DND-41 (cell line): ENCODE measurements at places on chromosomes 1 and 21.
A peak's percentile ranks its signal among the peaks of the same experiment; 100 is the strongest.

DNA sequence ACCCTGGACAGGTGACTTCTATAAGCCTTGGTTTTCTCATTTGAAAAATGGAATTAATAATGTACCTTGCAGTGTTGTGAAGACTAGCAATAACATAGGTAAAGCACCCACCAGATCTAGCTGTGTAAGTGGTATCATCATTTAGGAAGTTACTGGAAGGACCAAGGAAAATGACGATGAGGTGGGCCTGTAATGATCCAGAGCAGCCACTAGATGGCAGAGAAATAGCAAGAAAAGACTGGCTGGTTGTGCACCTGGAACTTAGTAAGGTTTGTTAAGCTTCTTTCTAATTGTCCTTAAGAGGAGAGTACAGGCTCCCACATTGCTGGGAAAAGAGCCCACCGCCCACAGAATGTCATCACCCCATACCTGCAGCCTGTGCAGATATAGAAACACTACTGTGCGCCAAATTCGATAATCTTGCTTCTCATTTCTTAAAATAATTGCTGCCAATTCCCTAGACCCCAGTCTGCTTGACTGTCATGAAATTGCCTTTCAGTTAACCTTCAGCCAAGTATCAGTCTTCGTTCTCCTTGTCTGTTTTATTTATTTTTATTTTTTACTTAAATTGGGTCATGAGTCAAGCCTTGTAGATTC lies 37.2 kb downstream of the WNT4 start:
- DNase-seq: peak; percentile 33

- no peak for DNase-seq
Measured at GRCh38 chr1:164054331-164054730, 504.7 kb upstream of the PBX1 start.

DNA sequence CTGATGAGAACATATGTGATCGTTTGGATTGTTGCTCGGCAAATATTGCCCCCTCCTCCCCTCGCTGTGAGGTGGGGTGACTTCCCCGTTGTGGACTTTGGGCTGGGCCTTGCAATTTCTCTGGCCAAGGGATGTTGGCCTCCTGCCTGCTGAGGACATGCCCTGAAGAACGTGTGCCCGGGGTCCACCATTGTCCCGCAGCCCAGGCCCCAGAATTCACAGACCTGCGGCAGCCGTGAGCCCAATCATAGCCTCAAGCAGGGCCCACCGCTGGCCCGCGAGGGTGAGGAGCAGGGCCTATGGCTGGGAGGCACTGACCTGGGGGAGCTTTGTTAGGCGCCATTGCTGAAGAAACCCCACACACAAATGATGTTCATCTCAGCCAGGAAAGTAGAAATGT lies 58.3 kb upstream of the ACTRT2 start:
- no peak for DNase-seq

DNA sequence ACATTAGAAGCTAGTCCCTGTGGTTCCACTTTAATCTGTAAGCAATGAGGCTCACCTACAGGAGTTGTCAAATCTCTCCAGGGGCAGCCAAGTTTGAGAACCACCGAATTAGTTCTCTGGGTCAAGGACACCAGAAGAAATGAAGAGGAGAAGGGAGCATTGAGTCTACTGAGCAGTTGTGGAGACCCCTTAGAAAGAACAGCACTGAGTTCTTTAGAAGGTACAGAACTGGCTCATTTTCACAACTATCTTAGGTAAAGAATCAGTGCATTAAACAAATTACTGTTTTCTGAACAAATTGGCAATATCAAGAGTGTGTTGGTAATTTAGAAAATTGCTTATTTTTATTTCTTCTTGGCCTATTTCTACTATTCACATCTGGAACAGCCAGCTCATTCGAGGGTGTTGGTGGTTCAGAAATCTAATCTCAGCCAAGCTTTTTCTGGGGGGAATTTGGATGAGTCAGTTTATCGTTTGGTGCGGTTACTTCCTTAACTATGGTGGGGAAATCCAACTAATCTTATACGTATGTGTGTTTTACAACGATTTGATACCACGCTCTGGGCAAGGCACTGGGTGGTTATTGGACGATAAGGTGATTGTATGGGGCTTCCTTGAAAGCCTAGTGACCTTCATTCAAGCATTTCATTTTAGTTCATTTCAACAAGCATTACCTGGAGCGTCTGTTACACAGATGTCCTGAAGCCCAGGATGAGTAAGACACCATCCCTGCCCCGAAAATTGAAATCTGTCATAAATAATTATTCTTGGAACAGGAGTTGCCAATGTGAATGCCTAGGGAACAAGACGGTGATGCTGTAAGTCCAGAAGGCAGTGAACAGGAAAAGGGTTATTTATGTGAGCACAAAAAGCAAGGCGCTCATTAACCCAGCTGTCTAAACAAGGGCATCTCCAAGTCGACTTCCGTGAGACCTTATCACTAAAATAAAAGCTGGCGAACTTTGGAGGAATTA lies 52.0 kb upstream of the TMPRSS2 start:
- no peak for DNase-seq
